ENCODE measurements at places on chromosomes 7 and 10.

DNA sequence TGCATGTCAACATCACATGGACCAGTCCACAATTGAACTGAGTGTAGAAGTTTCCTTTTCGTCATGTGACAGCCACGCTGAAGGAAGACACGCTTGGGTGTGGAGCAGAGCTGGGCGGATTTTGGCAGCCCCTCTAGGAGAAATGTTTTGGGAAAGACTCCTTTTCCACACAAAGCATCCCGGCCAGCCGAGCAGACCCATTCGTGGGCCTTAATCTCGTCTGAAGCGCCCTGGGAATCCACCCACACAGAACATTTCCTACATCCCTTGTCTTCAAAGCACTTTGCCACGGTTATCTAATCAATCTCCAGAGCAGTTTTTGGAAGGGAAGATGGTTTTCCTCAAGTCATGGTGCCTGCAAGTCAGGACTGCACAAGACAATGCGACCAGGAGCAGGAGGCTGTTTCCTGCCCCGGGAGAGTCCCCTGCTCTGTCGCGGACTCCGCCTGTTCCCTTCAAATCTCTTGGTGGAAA, 8.4 kb upstream of the IFT22 start:
- peak overlapping the region; percentile 63 for H3K27ac ChIP-seq
- H3K36me3 ChIP-seq = no peaks in the 10 kb centered on the region
- H3K4me3 ChIP-seq = no peak overlapping the region
- no peaks in the 10 kb centered on the region for H3K27me3 ChIP-seq
- DNase-seq = peak; percentile 59

- H3K4me3 ChIP-seq = no peak overlapping the region
- DNase-seq = no peak
- H3K27ac ChIP-seq = no peak overlapping the region
Observed at GRCh38 chr10:45034301-45034700, 33.6 kb downstream of the ZNF22 start.

- DNase-seq = no peak
- H3K4me1 ChIP-seq = peaks cover 5% of the 10 kb centered on the region
- H3K27me3 ChIP-seq = no peaks in the 10 kb centered on the region
- no peak overlapping the region for H3K4me3 ChIP-seq
- H3K36me3 ChIP-seq = peaks cover 47% of the 10 kb centered on the region
- H3K27ac ChIP-seq = no peak overlapping the region
Observed at GRCh38 chr10:101644002-101644401, 51.0 kb downstream of the FBXW4 start.

DNA sequence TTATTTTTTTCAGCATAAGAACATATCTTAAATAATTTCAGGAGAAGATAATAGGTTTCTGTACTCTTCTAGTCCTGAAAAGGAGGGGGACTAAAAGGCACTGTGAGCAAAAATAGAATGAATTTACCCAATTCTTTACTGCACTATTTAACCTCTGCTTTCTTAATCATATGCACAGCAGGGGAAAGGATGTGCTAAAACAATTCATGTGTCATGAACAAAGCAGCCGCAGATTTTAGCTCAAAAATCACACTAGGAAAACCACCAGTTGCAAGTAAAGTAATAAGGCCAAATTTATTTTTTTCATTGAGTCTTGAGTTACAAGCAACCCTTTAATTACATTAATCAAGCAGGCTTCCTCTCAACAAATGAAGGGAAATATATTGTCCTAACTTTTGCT, 80.1 kb downstream of the CABCOCO1 start:
- DNase-seq = no peak
- H3K36me3 ChIP-seq = no peaks in the 10 kb centered on the region
- H3K4me1 ChIP-seq = no peaks in the 10 kb centered on the region
- no peaks in the 10 kb centered on the region for H3K27me3 ChIP-seq

Data from heart left ventricle (tissue), 16 donors.